ENCODE measurements at places on chromosomes 1 and 21.

DNA sequence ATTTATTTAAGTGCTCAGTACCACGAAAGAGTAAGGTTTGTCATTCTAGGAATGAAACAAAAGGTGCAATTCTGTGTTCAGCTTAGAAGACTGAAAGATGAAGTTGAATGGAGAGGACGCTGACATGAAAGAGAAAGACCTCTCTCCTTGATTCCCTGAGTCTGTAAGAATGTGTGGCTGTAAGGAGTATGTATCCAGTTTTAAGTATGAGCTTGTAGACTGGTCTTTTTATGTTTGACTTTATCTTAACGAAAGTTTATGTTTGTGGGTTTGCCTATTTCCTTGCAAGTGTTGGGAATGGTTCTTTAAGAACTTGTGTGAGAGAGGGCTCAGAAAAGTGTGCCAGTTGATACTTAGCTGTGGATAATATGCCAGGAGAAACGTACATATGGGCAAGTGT lies 1.4 kb downstream of the CHD1L start:
- no peak for DNase-seq

DNA sequence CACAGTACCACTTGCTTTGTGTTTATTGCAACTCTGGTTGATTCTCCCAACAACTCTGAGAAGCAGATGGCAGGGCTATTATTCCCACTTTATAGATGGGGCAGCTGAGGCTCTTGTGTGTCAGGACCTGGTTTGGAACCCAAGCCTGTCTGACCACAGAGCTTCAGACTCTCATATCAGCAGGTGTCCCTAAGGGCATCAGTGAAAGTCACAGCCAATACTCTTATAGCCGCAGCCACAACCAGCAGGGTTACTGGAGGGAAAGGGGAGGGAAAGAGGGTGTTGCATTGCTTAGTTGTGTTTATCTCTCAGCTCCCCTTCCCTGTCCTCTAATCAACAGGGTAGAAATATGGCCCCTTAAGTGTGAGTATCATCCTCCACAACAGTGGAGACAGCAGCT lies 304.0 kb downstream of the RRAGC start:
- no peak for DNase-seq

DNA sequence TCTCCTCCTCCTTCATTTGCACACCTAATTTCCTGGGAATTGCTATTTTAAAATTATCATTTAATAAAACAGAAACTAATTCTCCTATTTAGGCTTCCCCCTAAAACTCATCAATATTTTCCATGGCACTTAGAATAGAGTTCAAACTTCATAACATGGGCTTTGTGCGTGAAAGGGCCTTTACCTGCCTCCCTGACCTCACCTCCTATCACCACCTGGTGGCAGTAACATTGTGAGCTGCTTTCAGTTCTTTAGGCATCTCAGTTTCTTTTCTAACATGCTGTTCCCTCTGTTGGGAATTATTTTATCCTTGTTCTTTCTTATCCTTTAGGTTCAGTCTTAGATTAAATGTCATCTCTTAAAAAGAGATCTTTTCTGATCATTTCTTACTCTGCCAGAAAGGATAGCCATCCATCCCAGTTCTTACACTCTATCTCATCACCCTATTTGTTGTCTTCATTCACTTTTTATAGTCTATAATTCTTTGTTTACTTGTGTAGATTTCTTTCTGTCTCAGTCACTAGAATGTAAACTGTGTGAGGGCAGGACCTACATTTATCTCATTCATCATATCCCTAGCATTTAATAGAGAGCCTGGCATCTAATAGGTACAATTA lies 133.8 kb upstream of the KIAA1614 start:
- DNase-seq, result peak; percentile 27

DNA sequence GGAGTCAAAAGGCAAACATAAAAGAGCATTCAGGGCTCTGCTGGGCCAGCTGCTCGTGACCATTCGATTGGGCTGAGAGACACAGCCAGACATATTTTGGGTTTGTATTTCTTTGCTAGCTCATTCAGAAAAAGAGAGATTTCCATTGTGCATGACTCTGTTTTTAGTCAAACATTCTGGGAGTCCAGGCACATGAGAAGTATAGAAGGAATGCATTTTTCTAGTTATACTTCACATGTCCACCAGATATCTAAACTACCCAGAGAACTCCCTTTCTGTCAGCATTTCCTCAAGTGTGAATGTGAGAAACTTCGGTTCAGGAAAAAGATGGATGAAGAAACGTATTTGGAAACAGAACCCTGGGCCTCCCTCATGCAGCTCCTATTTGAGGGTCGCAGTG lies 6.3 kb upstream of the KCNE1 start:
- no peak for DNase-seq

- DNase-seq, result no peak
These were observed 16.3 kb downstream of the IER5 start for GRCh38 chr1:181104790-181105133.

GRCh38 chr21:25831300-25831960 lies 96.7 kb downstream of the GABPA start:
- DNase-seq, result no peak

DNA sequence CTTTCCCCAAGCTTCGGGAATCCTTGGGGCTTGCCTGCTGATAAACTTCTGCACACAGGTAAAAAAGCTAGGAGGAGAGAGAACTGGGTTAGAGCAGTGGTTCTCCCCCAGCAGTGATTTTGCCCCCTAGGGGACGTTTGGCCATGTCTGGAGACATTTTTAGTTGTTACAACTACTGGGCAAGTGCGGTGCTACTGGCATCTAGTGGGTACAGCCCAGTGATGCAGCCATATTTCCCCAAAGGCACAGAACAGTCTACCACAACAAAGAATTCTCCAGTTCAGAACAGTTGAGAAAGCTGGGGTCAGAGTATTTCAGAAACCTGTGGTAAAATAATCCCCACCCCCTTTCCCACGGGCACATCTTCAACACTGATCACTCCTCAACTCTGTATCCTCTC lies 41.3 kb downstream of the LRRC71 start:
- peak; percentile 35 for DNase-seq

DNA sequence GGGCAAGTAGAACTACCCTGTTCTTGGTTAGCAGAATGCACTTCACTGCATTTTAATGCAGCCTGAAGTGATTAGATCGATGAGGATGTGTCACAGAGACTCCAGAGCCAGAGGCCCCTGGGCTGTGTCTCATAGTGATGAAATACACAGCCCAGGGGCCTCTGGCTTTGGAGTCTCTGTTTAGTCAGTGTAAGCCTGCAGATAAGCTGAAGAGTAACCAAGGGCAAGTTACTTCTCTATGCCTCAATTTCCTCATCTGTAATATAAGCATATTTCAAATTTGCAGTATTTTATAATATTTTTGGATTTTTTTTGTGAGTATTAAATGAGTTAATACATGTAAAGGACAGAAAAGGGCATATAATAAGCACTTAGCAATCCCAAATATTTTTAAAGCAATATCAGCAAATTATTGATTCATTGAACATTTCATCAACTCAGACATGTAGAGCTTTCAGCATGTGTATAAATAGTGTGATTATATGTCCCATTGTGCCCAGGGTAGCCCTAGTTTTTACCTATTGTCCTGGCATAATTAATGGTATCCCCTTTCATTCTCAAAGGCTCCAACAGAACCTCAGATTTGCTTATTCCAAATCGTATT lies 23.6 kb upstream of the APOBEC4 start:
- no peak for DNase-seq

GRCh38 chr1:230112782-230113181 lies 45.7 kb downstream of the GALNT2 start:
- no peak for DNase-seq

- DNase-seq, result no peak
These were observed 358.8 kb downstream of the DPYD start for GRCh38 chr1:97562081-97562480.

- no peak for DNase-seq
These were observed 55.0 kb downstream of the PLPPR5 start for GRCh38 chr1:98949621-98950020.

DNA sequence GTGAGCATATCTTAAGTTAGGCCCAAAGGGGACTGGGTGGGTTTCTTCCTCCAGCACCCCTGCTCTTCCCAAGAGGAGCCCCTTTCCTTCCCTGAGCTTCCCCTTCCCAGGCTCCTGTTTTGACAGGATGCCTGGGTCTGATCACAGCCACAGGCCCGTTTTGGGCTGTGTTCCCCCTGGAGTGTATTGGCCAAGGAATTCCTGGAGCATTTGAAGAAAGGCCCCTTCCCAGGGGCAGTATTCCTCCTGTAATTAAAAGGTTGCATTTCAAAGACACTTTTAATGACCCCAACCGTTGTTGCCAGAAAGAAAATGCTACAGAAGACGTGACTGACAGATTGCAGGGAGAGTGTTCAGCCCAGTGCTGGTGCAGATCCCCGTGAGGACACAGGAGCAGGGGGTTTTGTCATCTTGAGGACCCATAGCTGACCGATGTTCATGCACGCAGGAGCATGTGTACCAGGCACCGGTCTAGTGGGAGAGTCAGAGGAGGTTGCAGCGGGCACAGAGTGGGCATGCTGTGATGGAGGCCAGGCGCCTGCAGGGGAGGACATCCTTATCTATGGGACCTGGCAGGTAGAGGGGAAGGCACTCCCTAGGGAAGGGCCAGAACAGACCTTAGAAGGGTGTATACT lies 19.3 kb upstream of the LBR start:
- DNase-seq, result no peak

DNA sequence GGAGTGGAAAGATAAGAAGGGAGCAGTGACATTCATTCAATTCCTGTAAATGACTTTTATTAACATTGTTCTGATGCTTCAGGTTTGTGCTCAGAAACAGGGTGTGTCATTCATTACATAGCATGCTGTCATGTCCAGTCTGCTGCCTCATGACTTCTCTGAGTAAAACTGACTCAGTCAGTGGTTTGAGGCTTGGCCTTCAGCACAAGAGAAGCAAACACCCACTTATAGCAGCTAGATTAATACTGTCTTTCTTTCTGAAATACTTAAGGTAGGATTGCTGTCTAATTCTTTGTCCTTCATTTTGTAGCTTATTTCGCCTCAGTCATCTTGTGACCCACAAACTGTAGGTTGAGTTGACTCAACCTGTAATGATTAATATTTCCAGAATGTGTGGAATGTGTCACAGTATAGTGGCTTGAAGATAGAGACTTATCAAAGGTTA lies 32.9 kb downstream of the RASAL2 start:
- no peak for DNase-seq

DNA sequence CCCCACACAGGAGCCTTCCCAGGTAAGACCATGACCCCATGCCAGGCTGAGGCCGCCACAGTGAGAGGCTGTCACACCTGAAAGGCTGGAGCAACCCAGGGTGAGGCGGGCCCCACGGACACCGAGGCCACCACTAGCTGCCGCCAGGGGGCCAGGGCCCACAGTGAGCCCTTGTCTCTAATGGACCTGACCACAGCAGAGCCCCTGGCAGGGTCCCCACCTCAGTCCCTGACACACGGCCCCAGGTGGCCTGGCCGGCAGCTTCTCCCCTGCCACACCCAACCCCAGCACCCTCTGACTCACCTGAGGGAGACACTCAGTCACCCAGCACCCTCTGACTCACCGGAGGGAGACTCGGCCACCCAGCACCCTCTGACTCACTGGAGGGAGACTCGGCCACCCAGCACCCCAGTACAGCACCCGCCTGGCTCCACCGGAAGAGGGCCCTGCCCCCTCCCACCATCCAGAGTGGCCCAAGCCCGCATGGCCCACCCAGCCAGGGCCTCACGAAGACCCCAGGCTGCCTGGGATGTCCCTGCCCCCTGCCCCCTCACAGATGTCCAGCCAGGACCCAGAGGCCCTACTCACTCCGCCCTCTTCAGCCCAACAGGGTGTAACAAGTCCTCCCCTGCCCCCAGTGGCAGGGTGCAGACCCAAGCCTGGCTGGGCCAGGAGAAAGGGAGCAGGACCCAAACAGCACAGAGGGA lies 4.4 kb downstream of the DVL1 start:
- DNase-seq, result no peak

DNA sequence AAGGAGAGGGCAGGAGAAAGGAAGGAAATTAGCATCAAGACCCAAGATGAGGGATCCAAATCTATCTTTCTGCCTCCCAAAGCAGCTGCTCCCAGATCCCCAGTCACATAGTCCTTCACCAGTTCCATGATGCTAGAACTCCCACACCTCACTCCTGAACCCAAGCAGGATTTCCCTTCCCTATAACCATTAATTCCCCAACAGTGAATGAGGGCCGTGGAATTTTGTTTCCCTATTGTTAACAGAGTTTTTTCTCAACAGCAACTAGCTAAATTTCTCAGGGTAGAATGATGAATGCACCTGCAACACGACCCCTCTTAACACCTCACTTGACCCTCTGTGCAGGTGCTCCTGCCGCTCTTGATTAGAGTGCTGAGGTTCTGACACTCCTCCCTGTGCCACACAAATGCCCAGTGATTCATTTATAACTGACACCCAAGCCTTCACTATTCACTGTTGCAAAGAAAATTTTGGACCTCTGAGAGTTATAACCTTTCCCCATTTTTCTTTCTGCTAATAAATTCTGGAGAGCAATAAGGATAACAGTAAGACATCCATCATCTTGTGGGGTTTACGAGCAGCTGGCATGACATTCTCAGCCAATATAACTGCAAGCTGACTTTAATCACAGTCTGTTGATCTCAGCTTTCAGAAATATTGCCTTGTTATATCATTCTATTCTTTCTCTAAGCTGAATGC lies 25.4 kb upstream of the NPL start:
- DNase-seq, result no peak

GRCh38 chr1:36123356-36123755 lies 1.7 kb downstream of the COL8A2 start:
- peak; percentile 62 for DNase-seq
